ENCODE measurements at places on chromosomes 2 and 18.

DNA sequence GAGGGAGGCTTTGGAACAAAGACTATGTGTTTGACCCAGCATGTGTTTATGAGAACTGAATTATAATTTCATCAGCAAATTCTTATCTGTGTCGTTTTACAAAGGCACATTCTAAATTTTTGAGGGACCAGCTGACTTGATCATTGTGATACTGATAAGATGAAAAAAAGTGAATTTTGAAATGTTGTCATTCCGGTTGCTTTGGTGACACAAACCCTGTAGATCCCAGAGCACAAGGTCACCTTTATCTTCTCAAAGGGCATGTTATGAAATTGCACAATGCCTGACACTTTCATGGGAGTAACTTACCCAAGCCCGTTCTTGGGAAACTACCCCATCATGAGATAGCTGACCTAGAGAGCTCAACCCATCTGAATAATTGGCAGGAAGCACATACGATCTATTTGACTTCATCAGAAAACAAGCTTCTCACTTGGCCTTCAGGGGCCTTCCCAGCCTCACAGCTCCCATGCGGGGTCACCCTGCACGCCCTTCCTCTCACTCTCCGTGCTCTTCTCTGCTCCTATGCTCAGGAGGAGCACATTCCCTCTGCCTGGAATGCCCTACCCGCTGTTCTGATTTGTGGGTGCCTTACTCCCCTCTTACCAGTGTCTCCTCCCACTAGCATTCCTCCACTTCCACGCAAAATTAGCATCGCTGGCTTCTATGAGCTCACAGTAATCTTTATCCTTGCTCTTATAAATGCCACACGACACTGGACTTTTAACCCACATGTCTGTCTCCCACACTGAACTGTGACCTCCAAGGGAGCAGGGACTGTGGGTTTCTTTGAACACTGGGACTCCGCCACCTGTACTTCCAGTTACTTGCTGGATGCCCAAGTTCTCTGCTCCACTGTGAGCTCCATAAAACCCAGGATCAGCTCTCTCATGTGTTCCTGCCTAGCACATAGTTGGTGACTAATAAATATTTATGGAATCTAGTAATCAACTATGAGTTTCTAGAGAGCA, 555.8 kb upstream of the ID2 start:
- no peak for DNase-seq

- DNase-seq = no peak
Measured at GRCh38 chr18:50182511-50182910, 12.4 kb downstream of the MYO5B start.

- no peak for DNase-seq
Measured at GRCh38 chr2:100419915-100420314, 2.4 kb upstream of the CHST10 start.

GRCh38 chr18:69840445-69840844, 107.2 kb downstream of the CD226 start:
- no peak for DNase-seq

DNA sequence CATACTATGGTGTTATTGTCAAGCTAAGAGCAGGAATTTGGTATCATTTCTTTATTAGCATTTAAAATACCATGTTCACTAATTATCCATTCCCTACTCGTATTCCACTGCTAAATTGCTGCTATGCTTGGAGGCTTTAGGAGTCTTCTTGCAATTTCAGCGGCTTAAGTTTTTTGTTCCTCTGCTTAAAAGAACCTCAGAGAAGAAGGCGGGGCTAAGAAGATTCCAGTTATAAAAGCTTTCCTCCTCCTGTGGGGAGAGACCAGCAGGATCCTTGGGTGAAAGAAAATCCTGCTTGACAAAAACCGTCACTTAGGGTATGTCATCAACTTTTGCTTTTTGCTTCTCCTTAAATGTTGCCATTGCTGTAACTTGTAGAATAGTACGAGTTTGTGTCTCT, at the start of gene TRPM8:
TSS of gene TRPM8 (plus strand) at position 258 of the 400 bp plus-strand sequence. CDS start 9,165 bp downstream, outside the sequence.
- DNase-seq = no peak

GRCh38 chr2:179565807-179566206, 295.6 kb downstream of the ZNF385B start:
- no peak for DNase-seq

DNA sequence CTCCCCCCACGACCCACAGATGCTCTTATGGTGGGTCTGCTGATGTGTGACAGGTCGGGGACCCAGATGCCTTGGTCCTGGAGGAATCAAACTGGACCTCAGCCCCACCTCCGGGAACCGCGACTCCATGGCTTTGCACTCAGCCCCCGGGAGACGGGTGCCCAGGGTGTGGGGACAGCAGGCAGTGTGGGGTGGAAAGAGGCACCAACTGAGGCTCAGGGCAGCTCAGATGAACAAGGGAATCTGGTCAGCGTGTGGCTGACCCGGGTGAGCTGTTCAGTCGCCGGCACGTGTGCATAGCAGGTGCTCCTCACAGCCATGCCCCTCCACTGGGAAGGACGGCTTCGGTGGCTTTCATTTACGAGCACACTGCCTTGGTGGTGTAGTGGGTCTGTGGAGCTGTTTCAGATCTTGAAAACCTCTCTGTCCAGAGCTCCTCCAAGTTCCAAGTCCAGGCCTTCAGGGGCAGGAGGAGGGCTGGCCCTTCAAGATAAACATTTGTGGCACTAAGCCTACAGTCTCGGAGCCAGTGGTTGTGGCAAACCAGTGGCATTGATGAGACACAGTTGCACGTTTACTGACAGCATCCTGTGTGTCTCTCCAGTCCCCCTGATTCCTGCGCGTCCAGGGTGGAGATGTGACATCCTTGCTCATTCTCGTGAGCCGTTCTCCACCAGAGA, 471.2 kb upstream of the HS6ST1 start:
- DNase-seq = no peak

DNA sequence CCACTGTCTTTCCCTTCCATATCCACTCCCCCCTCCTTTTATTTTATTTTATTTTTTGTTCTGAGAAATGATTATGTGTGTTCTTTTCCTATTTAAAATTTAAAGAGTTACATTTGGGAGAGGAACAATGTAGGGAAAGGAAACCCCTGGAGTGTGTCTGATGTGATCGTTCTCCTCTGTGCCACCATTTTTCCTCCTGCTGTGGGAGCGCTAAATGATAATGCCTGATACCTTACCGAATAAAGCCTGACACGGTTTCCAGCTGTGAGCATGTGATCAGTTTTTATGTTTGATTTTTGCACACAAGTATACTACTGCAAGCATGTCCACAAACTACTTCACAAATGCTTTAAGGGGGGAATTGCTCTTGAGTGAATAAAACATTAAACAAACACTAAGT, 317.8 kb upstream of the FANCL start:
- DNase-seq = no peak

DNA sequence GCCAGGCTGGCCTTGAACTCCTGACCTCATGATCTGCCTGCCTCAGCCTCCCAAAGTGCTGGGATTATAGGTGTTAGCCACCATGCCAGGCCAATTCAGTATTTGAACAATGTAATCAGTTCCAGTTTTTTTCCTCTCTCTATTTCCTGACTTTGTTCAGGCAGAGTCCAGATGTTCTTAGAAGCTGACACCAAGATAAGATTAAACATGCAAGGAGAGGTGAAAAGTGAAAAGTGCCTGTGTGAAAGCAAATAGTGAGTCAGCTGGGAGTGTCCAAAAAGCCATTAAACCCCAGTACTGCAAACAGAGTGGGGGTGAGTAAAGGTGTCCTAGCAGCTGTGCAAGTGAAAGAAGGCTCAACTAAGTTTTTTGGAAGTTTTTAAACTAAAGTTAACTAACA, 231.5 kb downstream of the PTH2R start:
- DNase-seq = no peak

GRCh38 chr2:12774395-12774727, 57.6 kb downstream of the TRIB2 start:
- DNase-seq = no peak

GRCh38 chr2:192082121-192082520, 112.6 kb downstream of the TMEFF2 start:
- DNase-seq = no peak

DNA sequence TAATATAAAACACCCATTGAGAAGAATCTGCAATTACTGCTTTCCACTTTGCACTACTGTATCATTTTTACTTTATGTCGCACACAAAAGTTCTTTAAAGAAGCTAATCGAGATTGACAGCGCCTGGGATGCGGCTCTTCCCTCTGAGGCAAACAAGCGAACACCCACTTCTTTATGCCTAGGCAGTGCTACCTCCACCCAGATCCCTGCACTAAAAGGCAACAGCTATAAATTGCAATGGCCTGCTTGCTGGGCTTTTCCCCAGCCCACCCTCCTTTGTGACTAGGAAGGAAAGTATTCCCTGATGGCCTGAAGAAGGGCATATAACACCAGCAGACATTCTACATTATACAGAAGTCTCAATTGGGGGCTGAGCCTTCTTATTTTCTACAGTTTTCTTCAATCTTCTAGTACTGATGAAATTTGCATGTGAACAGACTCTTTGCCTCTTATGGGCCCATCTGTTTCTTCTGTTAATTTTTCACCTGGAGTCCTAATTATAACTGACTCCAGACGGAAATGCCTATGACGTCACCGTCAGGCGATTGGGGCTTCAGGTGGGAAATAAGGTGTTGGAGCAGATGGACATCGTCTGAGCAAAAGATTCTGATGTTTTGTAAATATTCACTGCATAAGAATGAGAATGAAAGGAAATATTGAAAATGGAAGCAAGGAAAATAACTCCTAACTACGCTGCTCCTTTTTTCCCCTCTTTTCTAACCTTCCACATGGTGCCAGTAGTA, 138.9 kb upstream of the DCC start:
- no peak for DNase-seq

DNA sequence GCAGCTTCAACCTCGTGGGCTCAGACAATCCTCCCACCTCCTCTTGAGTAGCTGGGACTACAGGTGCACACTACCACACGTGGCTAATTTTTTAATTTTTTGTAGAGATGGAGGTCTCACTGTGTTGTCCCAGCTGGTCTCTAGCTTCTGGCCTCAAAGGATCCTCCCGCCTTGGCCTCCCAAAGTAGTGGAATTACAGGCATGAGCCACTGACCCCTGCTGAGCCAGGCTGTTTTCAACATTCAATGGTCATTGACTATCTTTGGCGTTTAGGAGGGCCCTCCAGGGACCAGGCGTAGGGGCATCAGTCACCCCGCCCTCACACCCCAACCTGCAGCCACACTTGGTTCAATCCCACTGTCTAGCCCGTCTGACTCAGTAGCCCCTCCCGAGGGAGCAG, 5.2 kb downstream of the MZT2B start:
- no peak for DNase-seq

GRCh38 chr2:127763776-127764175, 47.2 kb downstream of the WDR33 start:
- no peak for DNase-seq

GRCh38 chr2:220962556-220962955, 609.5 kb downstream of the EPHA4 start:
- no peak for DNase-seq

- no peak for DNase-seq
Measured at GRCh38 chr2:53942280-53942679, 28.5 kb downstream of the PSME4 start.

- DNase-seq = no peak
Measured at GRCh38 chr2:24984912-24985311, 13.2 kb upstream of the DNAJC27 start.

DNA sequence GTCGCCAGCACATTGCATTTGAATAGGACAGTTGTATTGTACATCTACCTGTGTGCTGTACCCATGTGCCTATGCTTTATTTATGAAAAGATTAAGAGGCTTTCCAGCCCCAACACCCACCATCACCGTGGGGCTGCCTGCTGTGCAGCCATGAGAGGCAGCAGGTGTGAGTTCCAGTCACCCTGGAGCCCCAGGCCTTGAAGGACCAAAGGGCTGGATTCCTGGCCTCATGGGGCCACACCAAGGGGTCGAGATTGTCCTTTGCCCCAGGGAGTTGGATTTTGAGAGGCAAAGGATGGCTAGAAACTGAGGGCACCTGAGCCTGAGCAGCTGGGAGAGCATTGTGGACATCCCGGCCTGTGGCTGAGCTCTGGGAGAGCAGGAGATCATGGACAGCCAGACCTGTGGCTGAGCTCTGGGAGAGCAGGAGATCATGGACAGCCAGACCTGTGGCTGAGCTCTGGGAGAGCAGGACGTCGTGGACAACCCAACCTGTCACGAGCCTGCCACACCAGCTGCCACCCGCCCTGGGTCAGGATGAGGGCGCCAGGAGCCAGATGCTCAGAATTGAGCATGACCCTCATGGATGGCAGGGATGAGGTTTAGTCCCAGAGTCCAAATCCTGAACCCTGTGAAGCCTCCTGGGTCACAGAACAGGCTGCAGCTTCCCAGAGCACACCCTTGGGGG, 182.5 kb upstream of the RAB6C start:
- DNase-seq = no peak

- DNase-seq = no peak
Measured at GRCh38 chr2:190180313-190181122, 118.0 kb upstream of the MSTN start.

GRCh38 chr18:46712406-46712805, 44.4 kb downstream of the ST8SIA5 start:
- no peak for DNase-seq

DNA sequence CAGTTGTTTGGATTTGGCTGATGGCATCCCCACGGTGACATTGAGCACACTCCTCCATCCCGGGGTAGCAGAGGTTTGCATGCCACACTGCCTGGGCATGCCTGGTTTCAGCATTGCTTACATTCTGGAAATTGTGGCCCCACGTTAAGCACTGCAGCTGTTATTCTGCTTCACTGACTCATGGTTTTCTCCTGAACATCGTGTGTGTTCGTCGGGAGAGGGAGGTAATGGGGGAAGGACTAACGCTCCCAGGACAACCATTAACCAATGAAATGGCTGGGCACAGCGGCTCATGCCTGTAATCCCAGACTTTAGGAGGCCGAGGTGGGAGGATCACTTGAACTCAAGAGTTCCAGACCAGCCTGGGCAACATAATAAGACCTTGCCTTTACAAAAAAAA, 28.2 kb upstream of the YWHAQ start:
- no peak for DNase-seq

DNA sequence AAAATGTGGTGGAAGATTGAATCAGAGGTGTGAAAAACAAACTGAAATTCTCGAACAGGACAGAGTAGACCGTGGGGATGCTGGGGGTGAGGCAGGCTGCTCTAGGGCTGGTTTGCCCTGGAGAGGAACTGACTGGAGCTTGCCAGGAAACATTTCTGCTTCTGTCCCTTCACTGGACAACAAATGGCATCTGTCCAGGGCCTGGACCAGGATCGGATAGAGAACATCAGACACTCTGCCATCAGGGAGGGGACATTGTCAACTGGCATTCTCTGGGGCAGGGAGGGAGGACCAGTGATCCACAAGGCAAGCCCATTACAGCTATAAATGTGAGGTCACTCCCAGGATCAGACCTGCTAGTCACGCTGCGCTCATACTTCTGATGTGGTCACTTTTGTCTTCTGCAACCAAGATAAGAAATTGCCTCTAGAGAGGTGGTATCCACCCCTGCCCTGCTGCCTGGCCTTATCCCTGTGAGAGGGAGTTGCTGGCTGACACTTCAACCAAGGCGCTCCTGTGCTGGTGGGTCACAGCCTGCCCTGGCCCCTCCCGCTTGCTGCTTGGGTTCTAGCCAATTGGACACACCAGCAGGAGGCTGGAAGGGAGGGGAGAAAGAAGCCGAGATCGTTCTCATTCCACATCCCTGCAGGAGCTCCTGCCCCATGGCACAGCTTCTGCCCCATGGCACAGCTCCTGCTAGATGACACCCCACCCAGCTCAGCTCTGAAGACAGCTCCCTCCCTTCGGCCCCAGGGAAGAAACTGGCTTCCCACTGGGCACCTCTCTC, 8.7 kb downstream of the NPPC start:
- DNase-seq = no peak

Data from stimulated activated CD4-positive, alpha-beta T cell treated with anti-CD3 and anti-CD28 coated beads, Interleukin-15, amount 100 ng/mL, for 1 hour (primary cell).